Fibroblast of villous mesenchyme (primary cell): ENCODE measurements at places on chromosomes 12 and 14. TPM values are rescaled to one million over a fixed set of nuclear protein-coding genes. Genes with fewer than 3 reads are reported as not detected.

DNA sequence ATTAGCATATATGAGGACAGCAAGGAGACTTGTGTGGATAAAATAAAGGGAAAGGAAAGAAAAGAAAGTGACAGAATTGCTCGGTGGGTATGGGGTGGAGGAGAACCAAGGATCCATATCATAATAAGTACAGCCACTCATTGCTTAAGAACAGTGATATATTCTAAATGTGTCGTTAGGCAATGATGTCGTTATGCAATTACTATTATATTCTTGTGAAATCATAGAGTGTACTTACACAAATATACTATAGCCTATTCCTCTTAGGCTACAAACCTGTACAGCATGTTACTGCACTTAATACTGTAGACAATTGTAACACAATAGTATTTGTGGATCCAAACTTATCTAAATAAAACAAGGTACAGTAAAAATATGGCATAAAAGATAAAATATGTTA, 271.1 kb downstream of the CCER1 start:
- no peak for DNase-seq

DNA sequence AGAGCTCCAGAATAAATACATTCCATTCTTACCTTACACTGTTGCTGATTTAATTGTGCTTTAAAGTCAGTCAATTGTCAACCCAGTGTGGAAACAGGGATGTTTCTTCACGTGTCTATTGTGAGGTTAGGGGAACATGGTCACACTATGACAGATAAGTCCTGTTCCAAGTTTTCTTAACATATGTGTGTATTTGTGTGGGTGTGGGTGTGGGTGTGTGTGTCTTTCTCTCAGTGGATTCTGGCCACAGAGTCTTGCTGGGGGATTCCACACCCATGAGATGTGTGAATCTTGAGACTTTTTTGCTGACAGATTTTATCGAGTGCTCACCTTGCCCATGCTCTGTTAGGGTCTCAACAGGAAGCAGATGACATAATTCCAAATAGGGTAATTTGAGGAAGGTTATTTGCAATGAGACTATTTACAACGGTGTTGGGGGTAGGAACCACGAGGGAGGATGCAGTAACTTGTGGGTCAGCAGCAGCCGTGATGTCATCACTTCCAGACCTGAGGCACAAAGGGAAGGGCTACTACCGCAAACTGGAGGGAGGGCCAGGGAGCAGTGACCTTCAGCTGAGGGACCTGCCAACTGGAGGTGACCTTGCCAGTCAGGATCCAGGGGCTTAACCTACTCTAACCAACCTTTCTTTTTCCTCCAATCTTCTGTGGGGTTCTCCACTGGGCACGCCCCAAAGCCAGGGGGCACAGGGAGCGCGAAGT, 1.9 kb upstream of the VRK1 start:
- no peak for DNase-seq

DNA sequence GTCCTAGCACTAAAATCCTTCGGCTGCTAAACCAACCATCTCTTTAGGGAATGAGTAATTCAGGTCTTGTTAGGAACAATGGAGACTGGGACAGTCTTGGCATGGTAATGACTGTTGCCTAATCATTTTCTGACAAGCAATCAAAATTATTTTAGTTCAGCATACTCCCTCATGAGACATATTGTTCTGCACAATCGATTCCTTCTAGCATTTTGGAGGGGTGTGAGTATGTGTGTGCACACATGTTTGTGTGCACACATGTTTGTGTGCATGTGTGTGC, 2.1 kb upstream of the KRT1 start:
- no peak for DNase-seq

GRCh38 chr12:47184813-47185212, 105.1 kb upstream of the AMIGO2 start:
- no peak for DNase-seq

GRCh38 chr12:56928262-56928661, 5.9 kb downstream of the SDR9C7 start:
- peak; percentile 80 for DNase-seq

DNA sequence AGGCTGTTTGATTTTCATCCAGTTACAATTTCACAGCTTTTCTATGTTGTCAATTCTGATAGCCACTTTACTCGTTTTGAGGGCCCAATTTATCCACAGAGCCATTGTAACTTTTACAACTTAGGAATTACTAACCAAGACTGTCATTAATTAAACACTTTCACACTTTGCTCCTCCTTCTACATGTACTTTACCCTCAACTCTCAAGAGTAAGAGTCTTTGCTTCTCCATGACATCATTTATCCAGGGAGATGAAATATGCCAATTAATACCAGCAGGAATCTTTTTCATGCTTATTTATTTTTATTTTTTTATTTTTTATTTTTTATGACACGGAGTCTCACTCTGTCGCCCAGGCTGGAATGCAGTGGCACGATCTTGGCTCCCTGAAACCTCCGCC, 13.5 kb downstream of the SLIRP start:
- DNase-seq, result no peak

DNA sequence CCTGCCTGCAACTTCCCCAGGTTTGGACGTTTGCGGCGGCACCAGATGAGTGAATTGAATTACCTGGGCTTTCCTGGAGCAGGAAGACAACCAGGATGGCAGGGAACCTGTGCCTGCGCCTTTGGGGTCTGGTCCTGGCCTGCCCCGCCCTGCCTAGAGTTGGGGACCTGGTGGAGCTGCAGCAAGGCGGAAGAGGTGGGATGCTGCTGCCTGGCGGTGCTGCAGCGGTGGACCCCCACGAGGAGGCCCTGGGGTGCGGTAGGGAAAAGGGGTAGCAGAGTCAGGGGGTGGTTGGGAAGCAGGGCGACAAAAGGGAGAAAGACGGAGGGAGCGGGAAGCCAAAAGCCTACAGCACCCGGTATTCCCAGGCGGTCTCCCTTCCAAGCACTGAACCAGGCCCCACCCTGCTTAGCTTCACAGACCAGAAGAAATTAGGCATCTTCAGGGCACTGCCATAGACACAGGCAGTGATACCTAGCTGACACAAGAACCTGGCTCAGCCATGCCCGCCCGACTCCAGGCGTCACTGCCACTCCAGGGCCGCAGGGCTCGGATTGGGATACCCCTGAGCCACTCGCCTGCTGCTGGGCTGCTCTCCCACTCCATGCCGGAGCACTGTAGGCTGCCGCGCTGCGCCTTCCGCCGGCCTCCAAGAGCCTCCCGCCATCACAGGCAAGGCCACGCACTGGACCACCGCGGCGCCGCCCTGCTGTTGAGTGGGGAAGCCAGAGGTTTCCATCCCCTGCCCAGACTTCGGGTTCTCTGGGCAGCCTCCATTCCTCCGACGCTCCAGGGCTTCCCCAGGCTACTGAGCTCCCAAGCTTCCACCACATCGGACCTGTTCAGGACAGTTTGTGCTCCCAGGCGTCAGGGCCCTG, 155.2 kb upstream of the ALG10B start:
- no peak for DNase-seq

- DNase-seq, result no peak
Observed at GRCh38 chr12:77107121-77107520, 41.8 kb upstream of the E2F7 start.

Gene CMTM5
- total RNA-seq, result not detected in 2 replicates

- DNase-seq, result no peak
Observed at GRCh38 chr12:13252616-13253015, 56.1 kb downstream of the EMP1 start.

- peak; percentile 42 for DNase-seq
Observed at GRCh38 chr14:34692348-34692747, 22.0 kb downstream of the CFL2 start.

- DNase-seq, result no peak
Observed at GRCh38 chr12:132218915-132219314, 74.7 kb downstream of the NOC4L start.

Gene PTPRO
- under 0.01 TPM in 2 replicates for total RNA-seq

GRCh38 chr14:92711976-92712653, 36.3 kb downstream of the LGMN start:
- DNase-seq, result no peak

- no peak for DNase-seq
Observed at GRCh38 chr14:51058382-51058781, 36.5 kb downstream of the TRIM9 start.

Gene TCTN2
- 12.2 and 13.0 TPM in 2 replicates for total RNA-seq

- peak; percentile 6 for DNase-seq
Observed at GRCh38 chr14:45686771-45687170, 433.8 kb upstream of the MIS18BP1 start.

DNA sequence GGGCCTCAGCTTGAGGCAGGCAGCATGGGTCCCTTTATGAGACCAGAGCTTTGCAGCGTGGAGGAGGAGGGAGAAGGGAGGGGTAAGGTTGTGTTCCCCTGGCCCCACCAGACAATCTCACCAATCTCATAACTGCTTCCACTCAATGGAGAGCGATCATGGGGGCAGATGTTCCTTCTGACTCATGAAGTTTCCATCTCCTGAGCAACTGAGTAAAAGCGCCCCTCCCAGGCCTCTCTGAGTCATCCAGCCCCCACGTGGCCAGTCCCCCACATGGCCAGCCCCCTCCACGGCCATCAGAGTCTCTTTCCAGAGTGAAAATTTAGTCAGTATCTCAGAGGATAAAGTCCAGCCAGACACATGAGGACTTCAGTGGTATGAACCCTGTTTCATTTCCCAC, 39.2 kb upstream of the PLXNC1 start:
- DNase-seq, result peak; percentile 45

Gene NPFF
- not detected in 2 replicates for total RNA-seq

Gene NPAS3
- total RNA-seq, result 0.86 and 0.97 TPM in 2 replicates

GRCh38 chr14:44846232-44846824, 115.4 kb downstream of the KLHL28 start:
- peak; percentile 45 for DNase-seq

- DNase-seq, result no peak
Observed at GRCh38 chr14:20751963-20752562, 6.4 kb downstream of the EDDM3A start.

GRCh38 chr12:108807996-108808769, 49.2 kb downstream of the SSH1 start:
- DNase-seq, result peak; percentile 69

Gene FOXA1
- total RNA-seq, result 0.32 TPM in 1 of 2 replicates, not detected in the other

GRCh38 chr14:89503431-89503996, 86.5 kb upstream of the FOXN3 start:
- no peak for DNase-seq

Gene RAB15
- 3.5 and 4.2 TPM in 2 replicates for total RNA-seq

DNA sequence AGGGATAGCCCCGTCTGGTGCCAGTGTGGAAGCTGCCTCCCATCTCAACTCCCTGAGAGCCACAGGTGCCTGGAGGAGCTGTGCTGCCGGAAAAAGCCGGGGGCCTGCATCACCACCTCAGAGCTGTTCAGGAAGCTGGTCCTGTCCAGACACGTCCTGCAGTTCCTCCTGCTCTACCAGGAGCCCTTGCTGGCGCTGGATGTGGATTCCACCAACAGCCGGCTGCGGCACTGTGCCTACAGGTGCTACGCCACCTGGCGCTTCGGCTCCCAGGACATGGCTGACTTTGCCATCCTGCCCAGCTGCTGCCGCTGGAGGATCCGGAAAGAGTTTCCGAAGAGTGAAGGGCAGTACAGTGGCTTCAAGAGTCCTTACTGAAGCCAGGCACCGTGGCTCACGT, 25.5 kb upstream of the P2RX4 start:
- no peak for DNase-seq

DNA sequence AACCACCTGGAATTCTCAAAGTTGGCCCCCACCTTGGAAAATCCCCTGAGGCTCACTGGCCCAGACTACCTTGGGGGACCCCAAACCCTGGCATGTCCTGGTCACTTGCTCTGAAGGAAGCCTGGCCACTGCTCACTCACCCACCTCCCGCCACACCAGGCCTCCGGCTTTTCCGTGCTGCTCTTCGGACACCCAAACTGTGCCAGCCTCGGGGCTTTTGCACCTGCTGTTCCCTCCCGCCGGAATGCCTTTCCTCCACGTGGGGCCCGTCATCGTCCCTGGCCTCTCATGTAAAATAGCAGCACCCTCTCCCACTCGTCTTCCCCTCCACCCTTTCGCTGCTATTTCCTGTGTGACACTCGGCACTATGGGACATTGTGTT, 87.2 kb upstream of the NCOR2 start:
- DNase-seq, result no peak

- no peak for DNase-seq
Observed at GRCh38 chr12:84825149-84825548, 87.5 kb downstream of the SLC6A15 start.

DNA sequence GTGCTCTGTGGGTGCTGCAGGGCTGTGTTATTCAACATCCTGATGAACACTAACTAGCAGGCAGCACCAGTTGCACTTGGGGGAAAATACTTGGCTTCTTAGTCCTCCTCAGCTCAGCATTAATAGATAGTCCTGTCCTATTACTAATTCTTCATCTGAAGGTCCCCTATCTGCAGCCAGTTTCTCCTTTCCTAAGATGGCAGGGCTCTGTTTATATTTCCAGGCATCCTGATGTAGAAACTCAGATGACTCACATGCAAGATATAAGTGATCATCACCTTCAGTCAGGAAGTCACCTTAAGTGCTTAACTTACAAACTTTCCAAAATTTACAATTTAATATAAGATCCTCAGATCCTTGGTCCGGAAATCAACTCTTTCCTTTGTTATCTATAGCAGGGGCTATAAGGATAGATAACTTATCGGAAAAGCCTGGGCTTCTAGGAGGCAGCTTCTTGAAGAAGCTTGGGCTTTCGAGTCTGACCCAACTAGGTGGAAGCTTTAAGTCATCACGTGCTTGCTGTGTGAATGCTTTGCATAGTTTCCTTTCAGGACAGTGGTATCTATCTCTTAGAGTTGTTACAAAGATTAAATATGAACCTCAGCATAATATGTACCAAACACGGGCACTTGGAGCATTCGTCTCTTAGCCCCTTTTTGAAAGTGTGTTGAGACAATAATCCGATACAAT, 181.0 kb upstream of the GRIP1 start:
- DNase-seq, result no peak

GRCh38 chr12:56542164-56542563, 20.5 kb downstream of the RBMS2 start:
- no peak for DNase-seq
